ENCODE measurements at places on chromosomes 6 and 20.

- DNase-seq = no peak
These were observed 25.6 kb upstream of the AHI1 start for GRCh38 chr6:135522965-135523692.

GRCh38 chr20:53964067-53964466 lies 106.3 kb downstream of the BCAS1 start:
- DNase-seq = no peak

DNA sequence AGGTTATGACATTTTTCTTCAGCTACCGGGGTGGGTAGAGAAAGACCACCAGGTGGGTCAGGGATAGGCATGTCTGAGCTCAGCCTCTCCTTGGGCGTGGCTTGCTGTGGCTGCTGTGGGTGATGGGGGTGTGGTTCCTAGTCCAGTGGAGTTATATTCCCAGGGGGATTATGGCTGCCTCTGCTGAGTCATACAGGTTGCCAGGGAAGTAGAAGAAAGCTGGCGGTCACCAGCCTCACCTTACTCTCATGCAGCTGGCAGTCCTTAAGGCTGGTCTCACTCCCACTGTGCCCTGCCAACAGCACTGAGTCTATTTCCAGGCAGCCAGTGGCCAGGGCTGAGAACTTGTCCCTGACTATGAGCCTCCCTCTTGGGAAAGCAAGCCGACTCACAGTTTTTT lies 130.0 kb downstream of the SCP2D1 start:
- DNase-seq = no peak

- DNase-seq = no peak
These were observed 113.5 kb downstream of the CDYL start for GRCh38 chr6:4889701-4890100.

GRCh38 chr6:100946021-100946540 lies 65.0 kb upstream of the ASCC3 start:
- DNase-seq = no peak

DNA sequence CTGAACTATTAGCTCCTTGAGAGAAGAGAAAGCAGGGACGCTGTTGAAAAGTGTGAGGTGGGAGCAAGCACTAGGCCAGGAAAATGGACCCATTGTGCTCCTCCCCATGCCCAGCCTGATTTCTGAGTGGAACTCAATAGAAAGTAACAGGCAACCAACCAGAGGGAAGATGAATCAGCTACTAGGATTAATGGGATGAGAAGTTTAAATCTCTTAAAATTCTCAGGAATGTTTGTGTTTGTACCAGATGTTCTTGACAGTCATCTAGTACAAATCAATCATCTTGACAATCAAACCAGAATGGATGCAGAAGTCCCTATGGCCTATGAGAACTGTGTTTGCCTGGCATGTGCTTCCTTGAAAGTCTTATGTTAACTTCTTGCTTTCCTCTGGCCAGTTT lies 48.9 kb downstream of the HDDC2 start:
- DNase-seq = no peak

DNA sequence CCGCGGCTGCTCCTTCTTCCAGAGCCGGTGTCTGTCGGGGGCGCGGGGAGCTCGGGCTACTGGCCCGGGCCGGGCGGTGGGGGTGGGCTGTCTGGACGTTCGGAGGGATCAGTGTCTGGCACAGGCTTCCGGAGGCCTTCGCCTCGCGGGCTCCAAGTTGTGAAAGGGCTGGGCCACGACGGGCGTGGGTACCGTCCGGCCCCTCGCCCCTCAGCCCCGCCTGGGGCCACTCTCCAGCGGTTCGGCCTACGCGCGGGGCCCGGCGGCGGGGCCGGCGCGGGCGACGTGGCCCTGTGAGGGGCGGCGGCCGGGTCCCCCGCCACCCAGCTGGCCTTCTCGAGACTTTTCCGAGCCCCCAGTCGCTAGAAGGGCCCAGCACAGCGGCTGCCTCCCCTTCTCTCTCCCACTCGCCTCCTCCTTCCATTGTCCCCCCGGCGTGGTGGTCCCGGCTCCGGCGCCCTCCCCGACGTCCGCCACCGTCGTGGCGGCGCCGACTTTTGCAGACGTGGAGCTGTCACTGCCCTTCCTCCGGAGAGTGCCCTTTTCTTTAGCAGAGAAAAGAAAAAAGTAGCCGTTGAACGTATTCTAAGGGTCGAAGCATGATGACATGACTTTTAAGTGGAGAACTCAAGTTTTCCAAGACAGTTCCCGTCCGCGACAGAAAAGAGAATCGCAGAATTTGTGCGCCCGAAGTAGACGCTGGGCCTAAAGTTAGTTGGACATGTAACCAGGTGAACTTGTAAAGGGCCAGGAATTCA lies 571 bp downstream of the ITCH start:
- DNase-seq = no peak

DNA sequence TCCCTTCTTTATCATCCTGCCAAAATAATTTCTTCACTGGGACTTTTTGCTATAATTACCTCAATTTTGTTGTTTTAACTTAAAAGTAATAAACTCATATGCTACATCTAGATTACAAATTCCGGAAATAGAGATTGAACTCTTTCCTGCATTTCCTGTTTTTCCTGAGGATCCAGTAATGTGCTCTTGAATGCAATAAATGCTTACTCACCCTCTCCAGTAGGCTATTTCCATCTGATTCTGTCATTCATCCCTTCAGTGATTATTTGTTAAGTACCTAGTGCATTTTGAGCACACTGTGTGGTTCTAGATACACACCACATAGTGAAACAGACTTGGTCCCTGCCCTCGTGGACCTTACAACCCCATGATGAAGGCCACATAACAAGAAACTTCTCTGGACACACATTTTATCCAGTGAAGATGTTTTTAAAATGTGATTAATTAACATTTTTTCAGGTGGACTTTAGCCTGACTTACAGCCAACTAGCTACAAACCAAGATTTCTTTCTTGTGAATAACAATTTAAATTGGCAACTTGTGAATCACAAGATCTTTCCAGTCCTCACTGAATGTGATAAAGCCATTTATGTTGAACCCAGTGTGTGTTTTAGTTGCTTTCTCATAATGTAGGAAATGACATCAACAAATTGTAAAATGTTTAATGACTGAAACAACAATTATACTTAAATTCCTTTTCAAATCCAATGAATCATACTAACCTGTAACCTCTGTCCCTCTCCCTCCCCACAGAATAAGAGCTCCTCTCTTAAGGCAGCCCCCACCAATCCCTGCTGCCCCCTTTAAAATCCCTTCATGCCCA lies 272.3 kb downstream of the KHDC1L start:
- DNase-seq = no peak

GRCh38 chr20:62136283-62137091 lies 6.7 kb downstream of the PSMA7 start:
- DNase-seq = peak; percentile 33

GRCh38 chr6:124963831-124964763 lies 1.9 kb downstream of the RNF217 start:
- DNase-seq = no peak

DNA sequence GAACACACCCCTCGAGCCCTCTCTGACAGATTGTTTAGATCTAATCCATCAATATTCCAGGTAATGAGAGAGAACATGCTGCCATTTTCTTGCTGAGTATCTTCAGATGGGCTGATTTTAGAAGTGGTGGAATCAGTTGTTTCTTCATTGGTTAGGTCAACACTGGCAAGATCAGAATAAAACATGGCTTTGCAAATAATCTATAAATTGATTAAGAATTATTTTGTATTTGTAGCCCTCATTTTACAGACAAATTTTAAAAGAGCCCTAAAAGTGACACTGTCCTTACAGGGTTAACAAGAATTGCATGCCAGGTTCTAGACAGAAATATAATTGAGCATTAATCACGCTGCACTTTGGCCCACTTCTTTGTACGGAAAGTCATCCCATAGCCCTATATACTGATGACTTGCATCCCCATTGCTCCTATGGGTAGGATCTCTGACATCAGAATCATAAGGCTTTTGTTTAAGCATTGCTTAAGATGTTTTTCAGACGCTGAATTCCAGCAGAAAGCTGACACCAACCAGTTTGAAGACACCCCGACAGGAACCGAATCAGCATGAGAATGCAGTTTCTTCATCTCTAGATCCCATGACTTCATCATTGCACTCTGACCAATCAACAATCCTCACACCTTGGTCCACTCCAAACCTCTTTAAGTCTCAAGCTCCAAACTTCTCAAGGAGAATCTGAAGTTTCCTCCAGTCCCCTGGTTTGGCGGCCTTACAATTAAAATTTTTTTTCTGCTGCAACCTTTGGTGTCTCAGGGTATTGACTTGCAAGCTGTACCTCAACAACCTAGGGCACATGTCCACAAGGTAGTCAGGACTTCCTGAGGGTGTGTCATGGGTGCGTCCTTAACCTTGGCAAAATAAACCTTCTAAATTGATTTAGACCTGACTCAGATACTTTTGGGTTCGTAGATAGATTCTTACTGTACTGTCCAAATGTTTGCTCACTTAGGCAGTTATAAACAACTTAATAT lies 7.8 kb downstream of the TDP2 start:
- DNase-seq = no peak

DNA sequence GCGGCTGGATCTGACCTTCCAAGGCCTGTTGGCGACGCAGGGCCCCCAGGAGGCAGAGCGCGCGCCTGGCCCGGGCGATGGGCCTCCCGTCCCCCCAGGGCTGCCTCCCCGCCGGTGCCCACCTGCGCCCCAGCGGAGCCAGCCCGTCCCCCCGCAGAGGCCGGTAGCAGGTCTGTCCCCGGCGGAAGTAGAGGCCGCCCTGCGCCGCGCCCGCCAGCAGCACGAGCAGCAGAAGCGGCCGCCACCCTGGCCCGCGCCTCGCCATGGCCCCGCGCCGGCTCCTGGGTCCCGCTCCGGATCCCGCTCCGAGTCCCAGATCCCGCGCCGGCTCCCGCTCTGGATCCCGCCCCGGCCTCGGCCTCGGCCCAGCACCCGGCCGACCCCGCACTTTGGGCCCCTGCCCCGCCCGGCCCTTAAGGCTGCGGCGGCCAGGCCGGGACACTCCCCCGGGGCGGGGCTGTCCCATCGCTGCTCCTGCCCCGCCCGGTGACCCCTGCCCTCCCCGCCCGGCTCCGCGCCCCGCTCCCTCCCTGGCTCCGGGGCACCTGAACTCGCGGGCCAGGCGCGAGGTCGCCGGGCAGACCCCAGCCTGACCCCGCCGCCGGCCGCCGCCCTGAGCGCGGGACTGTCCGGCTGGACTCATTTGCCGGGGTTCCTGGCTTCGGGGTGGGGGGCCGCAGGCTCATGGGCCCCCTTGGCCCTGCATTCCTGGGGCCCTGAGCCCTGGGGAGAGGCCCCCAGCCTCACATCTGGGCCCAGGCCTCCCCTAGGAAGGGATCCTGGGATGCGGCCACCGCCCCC lies at the start of gene CTSZ:
Gene CTSZ (minus strand): TSS at position 391 of the 801 bp plus-strand sequence. CDS start 126 bp downstream, at position 265.
- no peak for DNase-seq

- DNase-seq = no peak
These were observed 13.5 kb downstream of the HAO1 start for GRCh38 chr20:7926767-7927166.

GRCh38 chr6:130903007-130903406 lies 75.8 kb downstream of the SMLR1 start:
- DNase-seq = no peak

DNA sequence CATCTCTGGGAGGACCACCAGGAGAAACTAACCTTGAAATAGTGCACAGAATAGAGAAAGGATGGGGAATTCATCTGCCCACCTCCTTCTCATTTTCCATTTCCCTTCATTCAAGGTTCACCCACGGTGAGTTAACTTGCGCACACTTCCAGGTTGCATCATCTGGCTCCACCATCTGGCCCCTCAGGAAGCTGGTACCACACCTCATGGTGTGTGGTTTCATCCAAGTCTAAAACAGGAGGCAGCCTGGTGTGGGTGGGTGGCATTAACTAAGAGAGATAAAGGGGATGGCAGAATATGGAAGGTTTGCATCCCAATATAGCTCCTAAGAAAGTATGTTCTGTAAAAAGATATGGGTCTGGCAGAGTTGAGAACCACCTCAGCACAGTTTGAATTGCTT lies 3.8 kb downstream of the ZNF334 start:
- no peak for DNase-seq

DNA sequence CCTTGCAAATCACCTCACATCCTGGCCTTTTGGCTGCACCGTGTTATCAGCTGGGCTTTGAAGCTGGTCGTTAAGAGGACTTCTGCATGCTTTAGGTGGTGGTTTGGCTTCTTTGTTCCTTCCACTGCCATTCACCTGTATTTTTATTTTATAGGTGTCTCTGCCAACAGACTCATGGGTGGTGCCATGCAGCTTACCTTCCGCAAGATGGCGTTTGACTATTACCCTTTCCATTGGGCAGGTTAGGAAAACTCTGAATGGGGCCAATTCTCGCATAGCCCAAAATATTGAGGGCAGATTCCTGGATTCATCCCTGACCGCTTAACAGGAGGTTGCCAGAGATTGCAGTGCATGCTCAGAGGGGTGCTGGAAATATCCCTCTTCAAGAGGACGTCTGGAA lies 32.4 kb downstream of the TAF11 start:
- DNase-seq = no peak

- no peak for DNase-seq
These were observed 160.8 kb downstream of the GMPR start for GRCh38 chr6:16399158-16399557.

DNA sequence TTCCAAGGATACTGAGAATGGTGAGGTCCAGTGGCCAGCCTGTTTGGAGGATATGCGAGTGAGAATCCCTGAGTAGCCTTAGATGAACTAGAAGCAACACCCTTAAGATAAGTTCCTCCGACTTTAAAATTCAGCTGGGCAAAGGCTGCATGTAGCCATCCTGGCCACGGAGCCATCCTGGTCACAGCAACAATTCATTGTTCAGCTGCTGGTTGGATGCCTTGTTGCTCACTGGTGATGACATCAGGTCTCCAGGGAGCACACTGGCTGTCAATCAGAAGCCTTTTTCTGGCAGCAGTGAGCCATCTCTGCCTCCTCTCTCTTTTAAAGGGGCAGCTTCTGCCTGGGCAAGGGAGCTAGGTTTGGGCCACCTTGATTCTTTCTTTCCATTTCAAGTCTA lies 22.4 kb upstream of the RIMS4 start:
- DNase-seq = no peak

- DNase-seq = no peak
These were observed 333.2 kb downstream of the SAMD5 start for GRCh38 chr6:147841547-147842148.

DNA sequence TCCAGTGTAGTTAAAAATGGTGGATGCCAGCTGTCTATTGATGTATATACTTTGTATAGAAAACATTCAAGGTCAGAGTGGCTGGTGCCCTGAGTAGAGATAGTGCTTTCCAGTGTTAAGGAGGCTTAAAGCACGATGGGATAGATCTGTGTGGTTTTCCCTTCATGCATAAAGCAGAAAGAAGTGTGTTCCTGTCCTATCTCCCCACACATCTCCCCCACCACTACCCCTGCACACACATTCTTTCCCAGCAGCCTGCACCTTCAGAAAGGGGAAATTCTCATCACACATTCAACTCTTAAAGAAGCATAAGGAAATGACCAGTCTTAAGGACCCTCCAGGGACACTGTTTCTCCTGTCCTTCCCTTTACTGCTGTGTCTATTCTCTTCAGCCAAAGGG lies 221.7 kb upstream of the TAB2 start:
- DNase-seq = no peak

GRCh38 chr6:44572346-44572745 lies 184.8 kb downstream of the CDC5L start:
- DNase-seq = no peak

GRCh38 chr6:143394389-143394788 lies 56.1 kb downstream of the ADAT2 start:
- DNase-seq = no peak
